A549 treated with CpdA at 1 μM for 4 hours (cell line): ENCODE measurements at places on chromosomes 11 and 22. TPM values are rescaled to one million over a fixed set of nuclear protein-coding genes. Genes with fewer than 3 reads are reported as not detected.

The MUC5AC gene
- total RNA-seq: 3.2 to 4.5 TPM (median 4.1 TPM) in 5 replicates

The PDE2A gene
- 1.2 to 2.8 TPM (median 1.4 TPM) in 5 replicates for total RNA-seq

The RHOD gene
- 29.7 to 48.7 TPM (median 42.3 TPM) in 5 replicates for total RNA-seq

The CCDC157 gene
- total RNA-seq: 2.2 to 3.3 TPM (median 3.2 TPM) in 5 replicates

The ANKK1 gene
- total RNA-seq: 0.02 to 0.12 TPM in 2 of 5 replicates, not detected in the others

The RAG1 gene
- total RNA-seq: 0.08 to 0.40 TPM (median 0.16 TPM) in 5 replicates

The MOV10L1 gene
- not detected in 5 replicates for total RNA-seq

The SCYL1 gene
- total RNA-seq: 49.8 to 64.2 TPM (median 61.8 TPM) in 5 replicates

The SLC35F2 gene
- total RNA-seq: 40.1 to 47.7 TPM (median 40.9 TPM) in 5 replicates

The APOL4 gene
- not detected in 5 replicates for total RNA-seq

The TRIM51 gene
- not detected in 5 replicates for total RNA-seq

The TKFC gene
- total RNA-seq: 42.7 to 75.6 TPM (median 69.4 TPM) in 5 replicates

The TSSK2 gene
- total RNA-seq: not detected in 5 replicates

The TNNT3 gene
- total RNA-seq: not detected in 5 replicates

The OR6T1 gene
- total RNA-seq: not detected in 5 replicates

The FLRT1 gene
- 0.05 to 0.09 TPM (median 0.08 TPM) in 4 of 5 replicates, not detected in the other for total RNA-seq

The RIMBP3B gene
- total RNA-seq: 0.48 to 0.72 TPM (median 0.57 TPM) in 5 replicates
